NCI-H1436 treated with DMSO at 0.1 percent for 48 hours (cell line): ENCODE measurements at places on chromosomes 1 and 21.

DNA sequence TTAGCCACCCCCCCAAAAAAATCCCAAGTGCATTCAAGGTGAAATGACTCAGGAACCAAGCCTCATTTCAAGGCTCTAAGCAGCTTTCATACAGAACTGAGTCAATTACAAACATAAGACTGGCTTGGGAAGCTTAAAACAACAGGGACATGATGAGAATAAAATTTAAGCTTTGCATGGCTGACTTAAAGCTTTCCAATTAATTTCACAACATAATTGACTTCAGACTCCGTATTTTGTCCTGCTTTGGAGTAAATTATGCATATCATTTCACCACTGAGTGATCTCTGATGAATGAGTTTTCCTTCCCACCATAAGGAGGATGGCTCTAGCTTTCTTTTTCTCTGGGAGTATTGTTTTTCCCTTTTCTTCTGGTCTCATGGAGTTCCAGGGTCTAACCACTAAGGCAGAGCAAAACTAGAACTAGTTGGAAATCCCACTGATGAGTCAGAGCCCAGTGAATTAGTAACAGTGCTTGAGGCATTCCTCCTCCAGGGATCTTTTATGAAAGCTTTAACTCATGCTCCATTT lies 72.8 kb downstream of the XCL2 start:
- no peak for DNase-seq

- DNase-seq, result no peak
Measured at GRCh38 chr1:204650911-204651570, 34.5 kb downstream of the LRRN2 start.

- no peak for DNase-seq
Measured at GRCh38 chr21:28875078-28875477, 117.6 kb downstream of the LTN1 start.

DNA sequence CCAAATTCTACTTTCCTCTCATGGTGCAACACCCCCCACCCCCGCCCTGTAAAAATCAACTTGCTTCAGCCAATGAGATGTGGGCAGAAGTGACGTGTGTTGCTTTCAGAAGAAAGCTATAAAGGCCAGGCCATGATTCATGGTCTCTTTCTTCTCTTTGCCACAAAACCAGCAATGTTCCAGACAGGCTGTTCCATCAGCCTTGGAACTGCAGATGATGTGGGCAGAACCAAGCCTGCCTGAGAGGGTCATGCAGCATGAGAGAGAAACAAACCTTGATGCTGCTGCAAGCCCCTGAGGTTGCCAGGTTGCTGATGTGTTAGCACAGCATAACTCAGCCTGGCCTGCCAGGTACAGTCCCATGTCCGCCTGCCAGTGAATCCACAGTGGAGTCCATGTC lies 41.8 kb downstream of the MIS18A start:
- DNase-seq, result no peak

GRCh38 chr21:41828884-41829360 lies 50.2 kb downstream of the PRDM15 start:
- DNase-seq, result no peak
